ENCODE measurements at places on chromosomes 11 and 22.

DNA sequence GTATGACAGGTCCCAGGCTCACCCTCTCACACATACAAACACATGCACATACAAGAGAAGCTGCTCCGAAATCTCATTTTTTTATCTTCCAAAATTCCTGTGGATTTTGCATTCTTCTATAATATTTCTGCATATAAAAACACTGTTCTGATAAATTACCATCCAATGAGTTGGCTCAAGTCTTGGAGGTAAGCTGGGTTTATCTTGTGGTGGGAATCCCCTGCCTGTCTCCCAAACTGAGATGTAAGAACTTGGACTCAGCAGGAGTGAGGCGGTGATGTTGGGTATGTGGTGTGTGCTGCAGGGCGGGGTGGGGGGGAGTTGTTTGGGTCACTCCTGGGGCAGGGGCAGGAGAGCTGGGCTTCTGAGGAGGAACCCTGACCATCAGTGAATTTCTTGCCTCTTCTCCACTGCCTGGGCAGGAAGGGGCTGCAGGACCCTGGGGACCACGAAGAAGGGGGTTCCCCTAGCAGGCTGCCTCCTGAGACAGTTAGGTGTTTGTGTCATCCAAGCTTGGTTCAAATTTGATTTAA, 6.8 kb upstream of the P2RY6 start:
- DNase-seq, result no peak

GRCh38 chr11:68028802-68029545, 1.5 kb upstream of the NDUFS8 start:
- DNase-seq, result no peak

DNA sequence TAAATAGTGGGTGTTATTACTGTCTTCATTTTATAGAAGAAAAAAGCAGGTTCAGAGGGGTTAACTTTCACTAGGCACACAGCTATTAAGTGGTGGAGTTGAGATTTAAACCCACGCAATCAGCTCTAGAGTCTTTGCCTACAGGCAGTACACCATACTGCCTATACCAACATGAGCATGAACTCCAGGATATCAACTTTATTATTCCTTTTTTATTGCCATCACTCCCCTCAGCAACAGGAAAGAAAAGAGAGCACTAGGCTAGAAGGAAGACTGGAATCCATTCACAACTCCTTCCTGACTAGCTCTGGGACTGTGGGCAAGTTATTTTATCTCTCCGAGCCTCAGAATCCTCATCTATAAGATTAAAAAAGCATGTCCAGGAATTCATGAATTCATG, 58.7 kb upstream of the FSHB start:
- DNase-seq, result no peak

DNA sequence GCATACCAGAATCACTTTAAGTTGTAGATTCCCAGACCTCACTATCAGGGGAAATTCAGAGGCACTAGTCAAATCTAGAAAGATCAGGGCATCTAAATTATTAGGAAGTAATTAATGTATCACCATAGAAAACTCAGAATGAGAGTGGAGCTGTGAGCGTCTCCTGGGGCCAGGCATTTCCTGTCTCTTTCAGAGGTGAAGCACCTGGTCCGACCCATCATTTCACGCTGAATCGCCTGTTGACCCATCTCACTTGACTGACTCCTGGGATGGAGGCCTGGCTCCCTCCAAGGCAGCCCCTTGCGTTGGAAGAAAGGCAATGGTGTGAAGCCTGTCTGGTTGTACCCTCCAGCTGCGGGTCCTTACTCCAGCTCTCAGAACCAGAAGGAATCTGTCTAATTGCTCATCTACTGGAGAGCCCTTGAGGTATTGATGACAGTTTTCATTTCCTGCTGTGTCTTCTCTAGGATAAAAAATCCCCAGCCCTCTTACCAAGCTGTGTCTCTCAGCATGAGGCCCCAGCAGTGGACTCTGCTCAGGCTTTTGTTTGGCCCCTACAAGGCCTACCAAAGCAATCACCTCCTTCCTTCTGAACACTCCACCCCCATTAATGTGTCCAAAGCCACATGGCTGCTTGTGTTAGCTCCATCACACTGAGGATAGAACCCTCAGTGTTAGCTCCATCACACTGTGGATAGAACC, 93.2 kb upstream of the SYT13 start:
- no peak for DNase-seq

GRCh38 chr22:24310969-24311368, 40.3 kb downstream of the SPECC1L start:
- no peak for DNase-seq

- no peak for DNase-seq
Measured at GRCh38 chr11:69587454-69588090, 53.4 kb upstream of the CCND1 start.

GRCh38 chr11:96388891-96389719, 607 bp downstream of the CCDC82 start:
- no peak for DNase-seq

- no peak for DNase-seq
Measured at GRCh38 chr11:44699497-44700408, 27.0 kb upstream of the TSPAN18 start.

- no peak for DNase-seq
Measured at GRCh38 chr11:31323145-31323544, 46.4 kb downstream of the DCDC1 start.

DNA sequence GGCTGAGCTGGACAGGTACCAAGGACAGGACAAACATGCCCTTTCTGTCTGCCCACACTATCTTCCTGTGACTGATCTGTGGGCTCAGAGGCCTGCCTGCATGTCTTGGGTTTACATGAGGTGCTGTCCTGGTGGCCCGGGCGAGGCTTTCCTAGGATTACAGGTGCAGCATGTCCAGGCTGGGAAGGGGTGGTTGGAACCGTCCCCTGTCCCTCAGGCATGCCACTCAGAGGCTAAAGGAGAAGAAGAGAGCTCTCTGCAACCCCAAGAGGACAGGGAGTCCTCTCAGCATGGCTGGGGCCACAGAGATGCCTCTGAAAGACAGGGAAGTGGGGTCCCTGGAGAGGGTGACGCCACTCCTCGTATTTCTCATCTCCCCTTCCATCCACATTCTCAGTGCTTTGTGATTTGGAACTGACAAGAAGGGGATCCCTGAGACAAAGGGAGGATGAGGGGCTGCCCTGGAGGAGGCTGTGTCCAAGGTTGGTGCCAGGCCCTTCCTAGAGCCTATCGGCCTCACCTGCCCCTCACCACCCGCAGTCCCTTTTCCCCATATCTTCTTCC, 64.6 kb upstream of the LMO1 start:
- no peak for DNase-seq

- no peak for DNase-seq
Measured at GRCh38 chr11:82899957-82900276, 313 bp downstream of the PRCP start.

DNA sequence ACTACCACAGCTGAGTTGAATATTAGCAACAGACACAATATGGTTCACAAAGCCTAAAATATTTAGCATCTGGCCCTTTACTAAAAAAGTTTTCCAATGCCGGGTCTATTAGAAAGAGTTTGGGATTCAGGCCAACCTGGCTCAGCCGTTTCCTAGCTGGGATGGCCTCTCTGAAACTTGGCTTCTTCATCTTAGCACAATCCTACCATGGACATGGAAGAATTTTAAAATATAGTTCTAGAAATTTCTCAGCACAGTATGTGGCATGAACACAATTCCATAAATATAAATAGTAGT, 103.8 kb downstream of the RRAS2 start:
- no peak for DNase-seq

DNA sequence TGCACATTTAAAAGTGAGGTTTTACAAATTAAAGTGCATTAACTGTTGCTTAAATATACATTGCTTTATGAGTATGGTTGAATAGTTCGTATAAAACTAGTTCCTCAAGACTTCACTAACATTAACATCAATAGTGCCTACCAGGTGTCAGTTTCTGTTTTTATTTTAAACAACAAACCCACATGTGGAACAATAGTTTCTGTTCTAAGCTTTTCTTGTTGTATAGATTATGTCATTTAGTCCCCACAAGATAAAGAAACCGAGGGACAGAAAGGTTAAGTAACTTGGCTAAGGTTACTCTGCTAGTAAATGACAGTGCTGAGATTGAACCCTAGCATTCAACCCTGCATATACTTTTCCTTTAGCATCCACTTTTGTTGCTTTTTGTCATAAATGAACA, 41.4 kb upstream of the ST14 start:
- no peak for DNase-seq

- no peak for DNase-seq
Measured at GRCh38 chr11:11419747-11420146, 66.7 kb upstream of the CSNK2A3 start.

- DNase-seq, result no peak
Measured at GRCh38 chr11:75981546-75981945, 166.5 kb downstream of the UVRAG start.

- no peak for DNase-seq
Measured at GRCh38 chr11:126403658-126404057, 48.2 kb downstream of the ST3GAL4 start.

- DNase-seq, result no peak
Measured at GRCh38 chr22:19410941-19411689, 20.4 kb downstream of the HIRA start.

DNA sequence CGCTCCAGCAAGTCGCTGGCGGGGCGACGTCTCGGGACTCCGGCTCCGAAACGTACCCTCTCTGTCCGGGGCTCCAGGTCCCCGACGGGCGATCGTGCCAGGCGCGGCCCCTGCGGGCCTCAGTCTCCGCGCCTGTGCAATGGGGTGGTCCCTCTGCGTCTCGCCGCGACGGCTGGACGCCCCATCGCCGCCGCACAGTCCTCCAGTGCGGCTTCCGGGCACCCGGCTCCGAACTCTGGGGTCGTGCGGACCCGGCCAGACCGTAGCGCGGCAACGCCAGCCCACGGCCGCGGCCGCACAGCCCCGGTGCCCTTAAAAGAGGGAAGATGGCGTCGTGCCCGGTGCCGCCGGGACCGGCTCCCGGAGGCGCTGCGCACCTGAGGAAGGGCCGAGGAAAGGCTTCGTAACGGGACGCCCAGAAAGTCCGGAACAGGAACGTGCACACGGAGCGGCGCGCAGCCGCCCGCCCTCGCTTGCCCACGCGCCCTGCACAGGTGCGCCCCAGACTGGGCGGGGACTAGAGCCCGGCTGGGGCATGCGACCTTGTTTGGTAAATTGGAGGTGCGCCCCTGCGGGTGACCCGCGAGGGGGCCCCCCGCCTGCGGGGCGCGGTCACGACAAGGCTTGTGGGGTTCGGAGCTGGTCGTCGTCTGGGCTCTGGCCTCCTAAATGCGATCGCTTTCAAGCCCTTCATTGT, 525 bp downstream of the BIK start:
- DNase-seq, result peak; percentile 50

DNA sequence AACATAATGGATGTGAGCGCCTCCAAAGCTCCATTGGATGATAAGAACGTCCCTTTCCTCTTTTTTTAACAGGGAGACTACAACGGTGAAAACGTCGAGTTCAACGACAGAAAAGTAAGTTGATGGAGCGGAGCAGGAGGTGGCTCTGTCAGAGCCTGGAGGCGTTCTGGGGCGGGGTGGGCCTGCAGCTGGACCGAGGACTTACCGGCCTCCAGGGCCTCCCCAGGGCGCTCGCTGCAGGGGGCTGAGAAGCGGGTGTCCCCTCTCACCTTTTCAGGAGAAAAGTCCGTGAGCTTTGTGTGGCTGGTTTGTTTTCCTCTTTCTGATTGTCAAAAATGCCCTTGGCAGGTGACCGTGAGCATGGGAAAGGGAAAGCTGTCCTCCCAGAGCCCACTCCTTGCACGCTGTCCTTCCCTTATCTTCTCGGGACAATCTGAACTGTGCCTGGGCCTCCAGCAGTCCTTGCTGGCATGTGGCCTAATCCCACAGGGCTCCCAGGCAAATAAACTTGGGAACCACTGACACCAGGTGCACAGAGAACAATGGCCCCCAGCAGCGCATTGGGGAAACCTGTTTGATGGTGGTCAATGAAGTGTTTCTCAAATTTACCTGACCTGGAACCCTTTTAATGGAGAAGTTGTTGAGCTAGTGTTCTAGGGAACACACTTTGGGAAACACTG, 38.4 kb downstream of the ANO1 start:
- DNase-seq, result no peak

DNA sequence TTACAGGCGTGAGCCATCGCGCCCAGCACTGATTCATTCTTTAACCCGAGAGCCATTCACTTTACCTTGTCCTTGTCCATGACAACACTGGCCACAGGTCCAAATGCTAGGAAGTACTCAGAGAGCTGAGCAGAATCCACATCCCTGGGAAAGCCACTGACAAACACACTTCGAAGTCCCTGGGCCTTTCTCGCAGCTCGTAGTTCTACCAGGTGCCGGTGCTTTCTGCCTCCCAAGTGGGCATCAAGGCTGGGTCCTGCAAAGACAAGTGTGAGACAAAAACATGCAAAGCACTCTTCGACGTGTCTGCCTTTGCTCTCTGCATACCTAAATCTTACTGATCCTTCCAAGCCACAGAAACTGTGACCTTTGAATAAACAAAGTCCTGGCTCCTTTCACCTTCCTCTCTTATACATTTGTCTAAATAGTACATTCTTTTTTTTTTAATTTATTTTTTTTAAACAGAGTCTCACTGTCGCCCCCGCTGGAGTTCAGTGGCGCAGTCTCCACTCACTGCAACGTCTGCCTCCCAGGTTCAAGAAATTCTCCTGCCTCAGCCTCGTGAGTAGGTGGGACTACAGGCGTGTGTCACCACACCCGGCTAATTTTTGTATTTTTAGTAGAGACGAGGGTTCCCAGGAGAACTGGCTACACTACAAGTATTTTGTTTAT, 2.2 kb downstream of the TUT1 start:
- DNase-seq, result no peak

DNA sequence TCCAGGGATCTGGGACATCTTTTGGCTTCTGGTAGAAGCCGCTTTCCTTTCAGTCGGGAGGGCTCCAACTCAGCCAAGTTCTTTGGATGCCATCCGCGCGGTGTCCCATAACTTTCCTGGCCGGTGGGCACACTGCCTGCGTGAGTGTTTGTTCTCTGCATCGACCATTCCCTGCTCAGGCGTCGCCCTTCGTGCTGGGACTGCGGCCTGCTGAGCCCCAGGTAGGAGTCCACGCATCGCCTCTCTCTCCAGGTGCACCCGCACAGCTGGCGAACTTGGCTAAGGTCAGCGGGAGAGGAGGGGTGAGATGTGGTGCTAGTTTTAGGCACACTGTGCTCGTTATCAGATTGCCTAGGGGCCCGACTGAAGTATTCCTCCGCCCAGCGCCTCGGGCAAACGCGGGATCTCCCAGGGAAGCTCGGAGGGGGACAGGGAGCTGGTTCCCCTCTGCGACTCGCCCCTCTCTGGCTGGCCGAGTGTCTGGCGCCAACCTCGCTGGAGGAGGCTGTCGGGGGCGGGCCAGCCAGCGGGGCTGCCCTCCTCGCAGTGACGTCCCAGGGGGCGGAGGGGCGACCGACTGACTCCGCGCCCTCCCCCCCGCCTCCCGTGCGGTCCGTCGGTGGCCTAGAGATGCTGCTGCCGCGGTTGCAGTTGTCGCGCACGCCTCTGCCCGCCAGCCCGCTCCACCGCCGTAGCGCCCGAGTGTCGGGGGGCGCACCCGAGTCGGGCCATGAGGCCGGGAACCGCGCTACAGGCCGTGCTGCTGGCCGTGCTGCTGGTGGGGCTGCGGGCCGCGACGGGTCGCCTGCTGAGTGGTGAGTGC, at the start of gene LAYN:
Gene LAYN (plus strand): TSS at position 607 of the 823 bp plus-strand sequence. CDS start 124 bp downstream, at position 731.
- DNase-seq, result no peak

DNA sequence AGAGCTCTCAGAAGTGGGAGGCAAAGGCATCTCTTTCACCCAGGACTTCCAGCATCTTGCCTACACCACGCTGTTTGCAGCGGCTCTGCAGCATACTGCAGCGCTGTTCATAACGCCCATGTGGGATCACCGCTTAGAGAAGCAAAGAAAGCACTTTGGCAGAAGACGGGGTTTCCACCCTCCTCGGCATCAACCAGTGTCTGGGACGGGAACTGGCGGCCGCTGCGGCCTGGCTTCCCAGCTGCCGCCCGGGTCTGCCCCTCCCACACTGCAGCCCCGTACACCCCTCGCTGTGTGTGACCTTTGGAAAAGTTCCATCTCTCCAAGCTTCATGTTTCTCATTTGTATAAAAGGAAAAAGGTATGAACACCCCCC, 545 bp upstream of the TIRAP start:
- peak; percentile 40 for DNase-seq

Measured in activated naive CD4-positive, alpha-beta T cell treated with Interleukin-2 at 50 U/mL for 16 hours (primary cell).